ENCODE measurements at places on chromosomes 6 and 20.
A peak's percentile ranks its signal among the peaks of the same experiment; 100 is the strongest.

DNA sequence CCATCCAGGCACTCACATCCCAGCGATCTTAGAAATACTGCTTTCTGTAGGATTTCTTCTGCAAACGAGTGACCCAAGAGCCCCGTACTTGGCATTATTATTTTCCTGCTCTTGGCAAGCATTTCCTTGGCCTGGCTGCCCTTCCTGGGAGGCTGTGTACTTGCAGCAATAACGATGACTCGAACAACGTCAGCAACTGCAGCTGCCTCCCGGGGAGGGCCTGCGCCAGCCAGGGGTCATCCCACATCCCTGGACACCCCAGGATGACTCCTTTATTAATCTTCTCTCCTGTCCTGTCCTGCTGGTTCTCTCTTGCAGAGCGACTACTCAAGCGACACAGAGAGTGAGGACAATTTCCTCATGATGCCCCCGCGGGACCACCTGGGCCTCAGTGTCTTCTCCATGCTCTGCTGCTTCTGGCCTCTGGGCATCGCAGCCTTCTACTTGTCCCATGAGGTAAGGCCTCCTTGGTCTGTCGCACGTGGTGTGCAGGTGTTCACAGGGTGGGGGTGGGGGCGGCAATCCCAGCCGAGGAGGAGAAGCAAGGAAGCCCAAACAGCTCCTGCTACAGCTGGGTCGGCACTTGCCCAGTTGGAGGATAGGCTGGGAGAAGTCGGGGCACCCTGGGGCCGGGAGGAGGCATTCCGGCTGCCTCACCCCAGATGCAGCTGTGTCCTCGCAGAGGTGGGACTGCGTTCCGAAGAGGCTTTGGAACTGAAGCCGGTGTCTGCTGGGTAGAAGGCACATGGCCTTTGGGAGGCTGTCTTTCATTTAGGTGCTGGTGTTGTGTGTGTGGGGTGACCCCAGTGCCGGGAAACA lies 115.3 kb downstream of the SYNDIG1 start:
- no peak for DNase-seq

DNA sequence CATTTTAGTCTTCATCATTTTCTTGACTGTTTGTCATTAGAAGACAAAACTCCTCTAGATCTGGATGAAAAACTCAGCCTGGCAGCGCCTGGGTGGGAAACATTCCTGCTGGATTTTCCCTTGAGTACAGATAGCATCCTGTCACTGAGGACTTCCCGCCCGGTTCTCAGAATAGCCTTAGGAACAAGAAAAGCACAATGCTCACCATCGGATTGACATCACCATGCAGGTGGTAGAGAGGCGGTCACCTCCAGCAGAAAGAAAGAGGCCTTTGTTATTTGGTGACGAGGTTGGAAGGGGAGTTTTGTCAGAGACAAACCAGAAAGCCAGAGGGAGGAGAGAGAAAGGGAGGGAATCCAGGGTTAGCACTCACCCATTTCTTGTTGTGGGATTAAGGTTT lies 39.8 kb downstream of the KIF25 start:
- no peak for DNase-seq

GRCh38 chr20:44176833-44177534 lies 10.0 kb downstream of the JPH2 start:
- DNase-seq, result no peak

- DNase-seq, result no peak
Measured at GRCh38 chr20:56981301-56981700, 285.1 kb downstream of the BMP7 start.

GRCh38 chr6:132813173-132813856 lies 1.1 kb upstream of the RPS12 start:
- peak; percentile 62 for DNase-seq

DNA sequence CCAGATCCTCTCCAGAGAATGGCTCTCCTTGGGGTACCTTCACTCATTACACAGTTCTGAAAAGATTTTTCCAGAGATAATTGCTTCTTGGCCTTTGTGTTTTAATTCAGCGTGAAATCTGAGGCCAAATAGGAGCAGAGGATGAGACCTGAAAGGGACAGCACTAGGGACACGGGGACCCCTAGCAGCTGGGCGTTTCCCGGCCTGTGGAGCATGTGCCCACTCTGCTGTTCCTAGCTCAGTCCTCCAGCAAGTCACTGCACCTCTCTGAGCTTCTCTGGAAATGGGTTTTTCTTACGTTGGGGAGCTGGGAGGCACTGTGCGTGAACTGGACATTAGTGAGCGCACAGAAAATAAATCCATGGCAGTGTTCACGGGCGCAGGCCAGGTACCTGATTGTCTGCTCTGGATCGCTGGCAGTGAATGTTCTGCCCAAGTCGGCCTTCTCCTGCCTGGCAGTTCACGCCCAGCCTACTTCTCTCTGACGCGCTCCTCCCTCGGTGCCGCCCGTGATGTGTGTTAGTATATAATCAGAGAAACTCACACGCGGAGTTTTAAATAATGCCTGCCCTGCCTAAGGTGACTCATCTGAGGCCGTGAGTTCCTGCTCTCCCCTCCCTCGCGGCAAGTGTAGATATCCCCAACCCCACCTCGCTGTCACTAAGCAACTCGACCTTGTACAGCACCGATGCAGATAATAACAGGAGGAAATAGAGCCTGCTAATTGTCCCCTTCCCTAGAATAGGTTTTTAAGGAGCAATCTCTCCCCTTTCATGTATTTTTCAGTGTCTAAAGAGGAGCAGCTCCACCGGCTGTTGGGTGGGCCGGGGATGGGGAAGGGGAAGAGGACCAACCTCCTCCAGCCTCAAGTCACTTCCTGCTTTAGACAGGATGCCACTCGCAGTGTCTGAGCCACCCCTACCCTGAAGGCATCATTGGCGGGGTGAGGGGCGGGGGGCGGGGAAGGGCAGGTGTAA lies 2.7 kb upstream of the TUBB2A start:
- no peak for DNase-seq

DNA sequence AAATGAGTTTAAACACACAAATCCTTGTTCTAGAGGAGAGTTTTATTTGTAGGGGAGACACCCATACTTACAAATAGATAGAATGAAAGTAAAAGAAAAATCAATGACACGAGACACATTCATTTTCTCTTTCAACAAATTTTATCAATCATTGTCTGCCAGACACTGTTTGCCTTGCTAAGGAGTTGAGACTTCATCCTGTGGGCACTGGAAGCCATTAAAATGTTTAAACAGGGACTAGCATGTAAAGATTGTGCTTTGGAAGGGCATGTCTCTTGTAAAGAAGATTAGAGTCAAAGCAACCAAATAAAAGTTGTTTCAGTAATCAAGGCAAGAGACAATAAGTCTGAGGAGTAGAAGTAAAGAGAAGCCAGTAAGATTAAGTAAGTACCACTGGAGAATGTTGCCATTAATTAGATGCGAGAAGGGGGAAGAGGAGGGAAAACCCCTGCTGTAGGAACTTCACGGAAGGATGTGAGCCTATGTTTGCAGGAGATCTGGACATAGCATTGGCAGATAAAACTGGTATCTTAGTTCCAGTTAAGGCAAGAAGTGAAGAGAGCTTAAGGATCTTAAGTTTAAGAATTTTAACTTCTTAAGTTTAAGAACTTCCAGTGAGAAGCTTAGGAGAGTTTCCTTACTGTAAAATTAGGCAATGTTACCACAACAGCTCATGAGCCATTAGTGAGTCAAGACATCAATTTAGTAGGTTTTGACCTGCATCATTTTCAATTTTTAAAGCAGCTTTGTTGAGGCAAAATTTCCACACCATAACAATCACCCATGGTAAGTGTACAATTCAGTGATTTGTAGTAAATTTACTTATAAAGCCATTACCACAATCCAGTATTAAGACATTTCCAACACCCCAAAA lies 117.0 kb upstream of the UST start:
- no peak for DNase-seq

GRCh38 chr6:81465859-81466258 lies 286.6 kb downstream of the TENT5A start:
- DNase-seq, result no peak

GRCh38 chr6:150406948-150407347 lies 38.1 kb downstream of the IYD start:
- no peak for DNase-seq

- DNase-seq, result no peak
Measured at GRCh38 chr6:74549746-74550145, 656.1 kb downstream of the COL12A1 start.
